Activated CD8-positive, alpha-beta memory T cell treated with anti-CD3 and anti-CD28 coated beads, Interleukin-2, amount 50 U/mL, for 4 hours (primary cell): ENCODE measurements at places on chromosomes 6 and 20.

DNA sequence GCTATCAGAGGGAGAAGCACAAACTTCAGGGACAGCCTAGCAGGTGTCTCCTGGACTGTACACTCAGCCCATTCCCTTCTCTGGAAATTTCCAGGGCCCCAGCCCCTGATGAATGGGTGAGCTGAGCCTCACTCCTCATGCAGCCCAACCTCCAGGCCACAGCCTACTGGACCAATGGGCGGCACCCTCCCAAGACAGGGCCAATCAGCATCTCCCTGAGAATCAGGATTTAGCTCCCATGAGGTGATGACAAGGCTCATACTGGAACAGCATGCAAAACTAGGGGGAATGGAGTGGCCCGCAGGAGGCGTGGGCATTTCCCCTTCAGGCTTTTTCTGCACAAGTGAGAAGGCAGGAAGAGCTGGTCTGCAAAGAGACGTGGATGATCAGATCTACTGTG, 29.0 kb downstream of the NFATC2 start:
- DNase-seq, result no peak

DNA sequence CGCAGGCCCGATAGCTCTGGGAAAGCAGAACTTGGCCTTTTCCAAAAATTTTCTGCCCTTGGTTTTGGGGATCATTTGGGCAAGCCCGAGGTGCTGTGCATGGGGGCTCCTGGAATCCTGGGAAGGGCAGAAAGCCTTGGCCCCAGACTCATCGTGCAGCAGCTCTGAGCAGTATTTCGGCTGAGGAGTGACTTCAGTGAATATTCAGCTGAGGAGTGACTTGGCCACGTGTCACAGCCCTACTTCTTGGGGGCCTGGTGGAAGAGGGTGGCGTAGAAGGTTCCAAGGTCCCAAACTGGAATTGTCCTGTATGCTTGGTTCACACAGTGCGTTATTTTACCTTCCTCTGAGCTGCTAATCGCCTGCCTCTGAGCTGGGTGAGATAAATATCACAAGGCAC, 1.1 kb upstream of the BMP2 start:
- DNase-seq, result no peak

GRCh38 chr6:46023216-46023915, 7.7 kb upstream of the CLIC5 start:
- no peak for DNase-seq

GRCh38 chr6:78868116-78868515, 765 bp downstream of the IRAK1BP1 start:
- no peak for DNase-seq

DNA sequence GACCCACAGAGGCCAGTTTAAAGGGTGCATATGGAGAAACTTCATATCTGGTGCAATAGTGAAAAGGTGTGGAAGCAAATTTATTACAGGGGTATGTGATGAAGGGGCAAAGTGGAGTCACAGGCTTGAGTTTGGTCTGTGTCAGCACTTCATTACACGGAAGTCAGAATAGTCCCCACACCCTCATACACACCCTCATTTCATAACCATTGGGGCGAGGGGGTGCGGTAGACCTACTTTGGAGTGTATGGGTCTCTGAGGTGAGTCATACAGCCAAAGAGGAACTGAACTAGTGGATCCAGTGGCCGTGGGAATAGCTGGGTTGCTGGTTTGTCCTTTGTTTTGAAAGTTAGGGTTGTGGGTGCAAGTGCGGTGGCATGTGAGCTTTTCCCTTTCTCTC, 3.3 kb downstream of the TM9SF4 start:
- DNase-seq, result no peak

DNA sequence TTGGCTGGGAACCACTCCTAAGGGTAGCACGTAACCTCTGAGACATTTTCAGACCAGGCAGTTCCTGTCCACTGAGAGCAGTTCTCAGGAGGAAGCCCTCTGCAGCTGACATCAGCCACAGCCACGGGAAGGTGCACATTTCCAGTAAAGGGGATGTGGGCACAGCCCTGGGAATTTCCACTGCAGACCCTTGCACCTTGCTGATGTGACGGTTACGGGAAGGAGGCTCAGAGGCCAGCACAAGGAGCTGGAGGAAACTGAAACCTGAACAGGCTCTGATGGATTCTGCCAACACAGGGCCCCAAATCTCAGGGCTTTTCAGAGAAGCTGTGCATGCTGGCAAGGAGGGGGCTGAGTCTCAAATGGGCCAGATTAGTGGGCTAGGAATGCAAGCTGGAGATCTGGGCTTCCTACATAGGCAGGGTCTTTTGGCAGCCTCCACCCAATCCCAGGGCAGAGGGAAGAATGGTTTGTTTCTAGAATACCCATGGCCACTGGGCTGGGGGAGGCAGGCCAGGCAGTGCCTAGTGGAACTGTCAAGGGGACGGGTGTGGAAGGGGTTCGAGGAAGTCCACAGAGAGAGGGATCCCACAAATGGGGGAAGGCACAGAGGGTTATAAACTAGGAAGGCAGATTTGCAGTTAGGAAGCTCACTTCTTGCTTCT, 14.2 kb downstream of the EBF4 start:
- no peak for DNase-seq

DNA sequence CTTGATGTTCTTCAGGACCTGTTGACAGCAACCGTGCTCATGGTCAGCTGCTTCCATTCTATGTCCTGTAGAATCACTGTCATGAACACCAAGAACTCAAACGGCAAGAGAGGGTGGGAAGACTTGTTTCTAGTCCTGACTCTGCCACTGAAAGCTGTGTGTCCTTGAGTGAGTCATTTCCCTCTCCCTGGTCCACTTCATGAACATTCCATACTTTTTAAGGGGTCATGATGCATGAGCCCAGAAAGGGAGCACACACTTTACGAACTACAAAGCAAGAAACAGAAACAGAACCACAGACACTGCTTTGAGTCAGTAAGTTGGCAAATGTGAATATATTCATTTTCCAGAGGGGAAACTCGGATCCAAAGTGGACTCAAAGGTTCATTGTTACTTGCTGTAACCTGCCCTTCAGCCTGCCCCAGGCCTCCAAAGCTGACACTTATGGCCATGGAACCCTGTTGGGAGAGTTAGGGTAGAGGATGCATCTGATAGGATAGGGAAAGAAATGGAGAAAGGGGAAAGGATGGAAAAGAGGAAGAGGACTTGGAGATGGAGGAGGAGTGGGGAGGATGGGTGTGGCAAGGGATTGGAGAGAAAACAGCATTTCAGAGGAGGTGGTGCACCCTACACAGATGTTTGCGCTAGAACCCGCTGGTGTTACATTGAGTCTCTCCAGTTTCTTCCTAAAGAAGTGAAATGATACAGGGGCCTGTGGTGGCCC, 129.8 kb downstream of the FOXO3 start:
- DNase-seq, result no peak
